ENCODE measurements at places on chromosomes 11 and 22. TPM values are rescaled to one million over a fixed set of nuclear protein-coding genes. Genes with fewer than 3 reads are reported as not detected.

HSPB2 gene
- total RNA-seq, result 2.0 TPM

E2F8 gene
- total RNA-seq, result not detected

UPK2 gene
- not detected for total RNA-seq

RIMBP3C gene
- under 0.01 TPM for total RNA-seq

UBQLNL gene
- total RNA-seq, result 0.75 TPM

C11orf86 gene
- not detected for total RNA-seq

SLC1A2 gene
- 0.65 TPM for total RNA-seq

Measured in subcutaneous adipose tissue (tissue), 4 donors.